ENCODE measurements at places on chromosomes 12 and 14.

- DNase-seq: no peak
Observed at GRCh38 chr12:38587594-38587993, 271.0 kb downstream of the ALG10B start.

- no peak for DNase-seq
Observed at GRCh38 chr14:81982046-81982445, 448.4 kb upstream of the SEL1L start.

GRCh38 chr14:104558231-104559027 is 21.1 kb upstream of the C14orf180 start:
- DNase-seq: no peak

GRCh38 chr14:34075042-34075744 is 124.3 kb upstream of the EGLN3 start:
- DNase-seq: no peak

- no peak for DNase-seq
Observed at GRCh38 chr12:14960548-14961465, 594 bp downstream of the ARHGDIB start.

DNA sequence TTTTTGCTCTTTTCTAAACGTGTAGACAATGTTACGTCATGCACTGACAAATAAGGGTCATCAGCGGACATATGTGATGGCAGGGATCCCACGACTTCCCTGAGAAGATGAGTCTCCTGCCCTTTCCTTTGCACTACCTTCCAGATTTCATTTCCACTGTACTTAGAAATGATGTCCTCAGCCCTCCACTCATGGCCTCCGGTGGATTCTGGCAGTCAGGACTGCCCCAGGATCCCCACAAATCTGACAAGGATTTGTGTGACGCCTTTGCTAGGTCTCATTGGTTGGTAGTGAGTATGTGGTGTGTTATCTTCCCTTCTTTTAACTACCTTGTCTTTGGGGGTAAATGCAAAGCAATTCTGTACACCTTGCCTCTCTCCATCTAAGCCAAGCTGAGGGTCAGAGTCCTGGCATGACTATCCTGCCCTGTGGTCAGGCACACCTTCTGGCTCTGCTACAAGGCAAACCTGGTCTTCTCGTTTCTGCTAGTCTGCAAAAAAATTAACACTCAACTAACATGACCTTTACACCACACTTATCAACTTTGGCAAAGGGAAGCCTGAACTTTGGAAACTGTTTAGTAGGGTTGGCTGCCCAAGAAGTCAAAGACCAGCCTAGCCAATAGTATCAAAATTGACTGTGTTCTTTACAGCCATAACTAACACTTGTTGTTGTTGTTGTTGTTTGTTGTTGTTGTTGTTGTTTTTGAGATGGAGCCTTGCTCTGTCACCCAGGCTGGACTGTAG is 17.3 kb upstream of the DHRS4 start:
- no peak for DNase-seq

Measured in stimulated activated CD8-positive, alpha-beta memory T cell treated with anti-CD3 and anti-CD28 coated beads, Interleukin-4, amount 100 ng/mL, for 4 hours (primary cell).